CD4-positive, alpha-beta memory T cell (primary cell): ENCODE measurements at places on chromosomes 3 and 15. TPM values are rescaled to one million over a fixed set of nuclear protein-coding genes. Genes with fewer than 3 reads are reported as not detected.

TRIM42 gene
- not detected for total RNA-seq

LYZL4 gene
- total RNA-seq, result not detected

LIPC gene
- total RNA-seq, result not detected

OSBPL10 gene
- total RNA-seq, result not detected

PARP15 gene
- total RNA-seq, result 74.5 TPM

GPR149 gene
- not detected for total RNA-seq

FBXW12 gene
- total RNA-seq, result not detected

SLC9C1 gene
- not detected for total RNA-seq

FSIP1 gene
- total RNA-seq, result 0.47 TPM

CHRNA7 gene
- total RNA-seq, result not detected

RGMA gene
- total RNA-seq, result not detected

SAMMSON gene
- not detected for total RNA-seq

CP gene
- not detected for total RNA-seq

IL17RD gene
- not detected for total RNA-seq

PTX3 gene
- 0.23 TPM for total RNA-seq

GOLGA8A gene
- total RNA-seq, result 188 TPM

ATP13A5 gene
- not detected for total RNA-seq

GOLGA8J gene
- 0.20 TPM for total RNA-seq

WNT7A gene
- 19.3 TPM for total RNA-seq

WDR93 gene
- not detected for total RNA-seq

HRG gene
- not detected for total RNA-seq

PLA2G4D gene
- not detected for total RNA-seq

SECISBP2L gene
- 72.9 TPM for total RNA-seq

HDC gene
- total RNA-seq, result not detected

PLSCR2 gene
- total RNA-seq, result 0.72 TPM

SLC22A13 gene
- total RNA-seq, result 0.44 TPM

SCG5 gene
- 0.35 TPM for total RNA-seq

SEMA3B gene
- 0.50 TPM for total RNA-seq

PCSK6 gene
- total RNA-seq, result 0.53 TPM

SEC22C gene
- total RNA-seq, result 56.6 TPM

LRRIQ4 gene
- total RNA-seq, result not detected
